ENCODE measurements at places on chromosomes 7 and 10.

GRCh38 chr7:21624320-21624719, 81.5 kb downstream of the DNAH11 start:
- no peak for DNase-seq

GRCh38 chr10:78981257-78981969, 87.4 kb upstream of the ZMIZ1 start:
- no peak for DNase-seq

- DNase-seq: no peak
Observed at GRCh38 chr7:153432063-153432462, 620.1 kb upstream of the DPP6 start.

DNA sequence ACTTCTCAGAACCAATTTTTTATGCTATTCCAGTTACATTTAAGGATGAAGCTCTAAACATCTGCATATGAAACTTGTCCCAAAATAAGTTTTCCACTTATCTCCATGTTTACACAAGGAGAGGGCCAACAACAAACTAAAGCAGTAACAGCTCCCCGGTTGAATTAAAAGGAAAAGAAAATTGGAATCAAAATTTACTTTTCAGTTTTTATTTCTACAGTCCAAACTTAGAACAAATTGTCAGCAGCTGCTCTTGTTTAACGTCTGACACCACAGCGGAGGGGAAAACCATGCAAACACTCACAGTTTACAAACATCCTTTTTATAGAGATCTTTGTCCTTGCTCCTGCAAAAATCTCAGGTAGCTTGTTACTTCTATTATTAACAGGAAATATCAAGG, 101.3 kb downstream of the COL28A1 start:
- no peak for DNase-seq

GRCh38 chr10:131203456-131204357, 107.8 kb downstream of the TCERG1L start:
- DNase-seq: no peak

DNA sequence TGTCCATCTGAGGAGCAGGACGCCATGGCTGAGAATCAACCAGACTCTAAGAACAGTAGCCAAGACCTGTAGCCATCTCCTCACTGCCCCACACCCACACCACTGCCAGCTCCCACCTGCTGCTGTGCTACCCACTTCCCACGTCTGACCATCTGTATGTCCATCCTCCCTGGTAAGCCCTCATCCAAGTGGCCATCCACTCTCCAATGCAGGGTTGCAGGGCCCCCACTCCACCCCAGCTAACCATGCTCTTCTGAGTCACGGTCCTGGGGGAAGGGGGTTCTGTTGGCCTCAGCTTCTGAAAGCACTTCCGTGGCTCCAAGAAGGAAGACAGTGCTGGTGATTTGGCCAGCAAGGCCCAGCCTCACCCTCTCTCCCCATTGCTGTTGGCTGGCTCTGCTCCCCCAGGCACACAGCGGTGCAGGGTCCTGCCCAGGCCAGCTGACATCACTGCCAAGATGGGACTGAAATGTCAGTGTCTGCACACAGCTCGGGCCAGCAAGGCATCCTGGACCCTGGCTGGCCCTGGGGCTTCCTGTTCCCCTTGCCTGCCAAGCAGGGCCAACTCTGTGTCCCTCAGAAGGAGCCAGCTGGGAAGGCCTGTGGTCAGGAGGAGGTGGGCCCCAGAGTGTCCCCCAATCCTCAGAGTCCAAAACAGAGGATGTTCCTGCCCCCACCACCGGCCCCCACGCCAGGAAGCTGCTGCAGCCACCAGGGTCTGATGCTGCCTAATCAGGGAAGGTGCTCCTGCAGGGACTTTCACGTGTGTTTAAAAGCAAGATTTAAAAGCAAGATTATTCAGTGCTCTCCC, 17.5 kb downstream of the RASGEF1A start:
- no peak for DNase-seq

DNA sequence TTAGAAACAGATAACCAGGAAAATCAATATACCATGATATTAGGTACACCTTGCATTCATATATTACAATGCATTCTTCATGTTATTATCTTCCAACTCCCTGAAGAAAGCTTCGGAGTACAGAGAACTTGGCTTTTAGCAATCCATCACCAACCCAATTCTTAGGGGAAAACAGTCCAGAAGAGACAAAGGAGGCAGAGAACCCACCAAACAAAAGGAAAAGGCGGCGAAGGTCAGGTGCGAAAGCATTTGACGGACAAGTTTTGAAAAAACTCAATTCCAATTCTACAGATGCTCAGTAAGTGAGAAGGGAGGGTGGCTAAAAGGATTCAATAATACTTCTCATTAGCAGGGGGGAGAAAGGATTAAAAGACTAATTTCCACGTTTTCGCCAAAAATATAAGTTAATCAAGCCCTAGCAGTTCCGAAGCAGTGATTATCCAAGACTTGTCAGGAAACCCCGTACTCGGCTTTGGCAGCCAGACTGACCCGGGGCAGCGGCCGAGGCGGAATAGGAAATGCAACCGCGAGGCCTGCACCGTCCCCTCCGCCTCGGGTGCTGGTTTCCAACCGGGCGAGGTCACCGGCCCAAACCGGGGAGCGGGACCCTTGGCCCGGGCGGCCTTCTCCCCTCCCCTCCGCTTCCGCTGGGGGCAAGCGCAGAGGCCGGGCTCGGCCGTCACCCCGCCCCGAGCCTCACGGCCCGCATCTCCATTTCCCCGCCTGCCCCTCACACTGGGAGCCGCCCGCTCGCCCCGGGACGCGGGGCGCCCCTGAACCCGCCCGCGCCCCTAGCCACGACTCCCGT, 747 bp downstream of the GDI2 start:
- peak; percentile 12 for DNase-seq

- no peak for DNase-seq
Observed at GRCh38 chr7:99120916-99121315, 23.0 kb downstream of the SMURF1 start.

- no peak for DNase-seq
Observed at GRCh38 chr10:62037890-62038608, 136.6 kb downstream of the ARID5B start.

DNA sequence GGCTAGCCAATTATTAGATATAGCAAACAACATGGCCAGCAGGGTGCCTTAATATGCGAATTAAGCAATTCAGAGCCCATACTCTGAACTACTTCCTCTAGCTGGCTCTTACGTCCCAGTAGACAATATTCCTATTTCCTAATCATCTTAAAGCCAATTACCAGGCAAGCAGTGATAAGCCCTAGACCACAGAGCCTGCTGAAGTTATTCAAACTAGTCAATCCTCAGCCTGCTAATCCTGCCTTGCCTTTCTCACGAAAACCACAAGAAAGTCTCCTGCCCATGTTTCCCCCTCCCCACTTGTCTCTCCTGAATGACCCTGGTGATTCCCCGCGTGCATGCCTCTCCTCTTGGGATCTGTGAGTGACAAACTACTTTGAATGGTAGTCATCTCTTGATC, 86.8 kb upstream of the CACNA2D1 start:
- no peak for DNase-seq

Data from activated CD8-positive, alpha-beta memory T cell treated with anti-CD3 and anti-CD28 coated beads for 1 hour (primary cell).